ENCODE measurements at places on chromosomes 7 and 10. TPM values are rescaled to one million over a fixed set of nuclear protein-coding genes. Genes with fewer than 3 reads are reported as not detected.
A peak's percentile ranks its signal among the peaks of the same experiment; 100 is the strongest.

GRCh38 chr7:36265680-36266079 is 112.6 kb downstream of the EEPD1 start:
- no peaks in the 10 kb centered on the region for H3K27me3 ChIP-seq
- DNase-seq, result no peak
- H3K4me3 ChIP-seq, result no peak overlapping the region
- H3K36me3 ChIP-seq, result peaks cover 7% of the 10 kb centered on the region
- H3K27ac ChIP-seq, result peak overlapping the region; percentile 69

DNA sequence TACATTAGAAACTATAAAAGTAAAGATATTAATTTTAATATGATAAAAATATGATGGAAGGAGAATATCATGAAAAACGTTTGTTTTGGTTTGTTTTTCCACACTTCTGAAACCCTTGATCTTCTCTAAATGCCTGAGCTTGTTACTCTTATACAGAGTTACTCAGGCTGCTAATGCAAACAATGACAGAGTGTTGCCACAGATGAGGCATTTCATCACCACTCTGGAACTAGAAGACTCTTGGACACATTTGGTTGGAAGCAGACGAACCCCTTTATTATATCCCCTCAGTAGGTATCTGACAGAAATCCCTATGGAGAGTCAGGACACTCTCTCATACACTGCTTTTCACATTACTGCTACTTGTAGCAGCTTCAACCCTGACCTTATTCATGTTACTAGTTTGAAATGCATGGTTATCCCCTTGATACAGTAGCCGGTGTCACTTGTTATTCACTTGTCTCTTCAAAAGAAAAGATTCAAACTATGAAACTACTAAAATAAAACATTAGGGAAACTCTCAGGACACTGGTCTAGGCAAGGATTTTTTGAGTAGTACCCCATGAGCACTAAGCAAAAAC is 66.9 kb downstream of the SEMA3C start:
- peaks cover 14% of the 10 kb centered on the region for H3K36me3 ChIP-seq
- no peak for DNase-seq
- no peak overlapping the region for H3K4me3 ChIP-seq
- no peak overlapping the region for H3K27ac ChIP-seq
- no peaks in the 10 kb centered on the region for H3K27me3 ChIP-seq
- peaks cover 9% of the 10 kb centered on the region for H3K4me1 ChIP-seq

GRCh38 chr10:61662794-61663259 is at the start of gene CABCOCO1:
Gene CABCOCO1, plus strand, starts transcription at chr10:61662929. Its CDS starts 44 bp downstream, at chr10:61662973.
- H3K27me3 ChIP-seq, result peaks cover 2% of the 10 kb centered on the region
- H3K36me3 ChIP-seq, result no peaks in the 10 kb centered on the region
- H3K27ac ChIP-seq, result no peak within 1 kb of the TSS
- peaks cover 2% of the 10 kb centered on the region for H3K4me1 ChIP-seq
- peak; percentile 57 for DNase-seq

GRCh38 chr7:51080622-51081269 is 235.9 kb downstream of the COBL start:
- no peaks in the 10 kb centered on the region for H3K36me3 ChIP-seq
- H3K4me1 ChIP-seq, result no peaks in the 10 kb centered on the region
- no peaks in the 10 kb centered on the region for H3K27me3 ChIP-seq
- no peak overlapping the region for H3K27ac ChIP-seq
- H3K4me3 ChIP-seq, result no peak overlapping the region
- no peak for DNase-seq

GRCh38 chr10:122159141-122159970 is 111.7 kb upstream of the BTBD16 start:
- peak overlapping the region; percentile 63 for H3K27ac ChIP-seq
- DNase-seq, result no peak
- peaks cover 31% of the 10 kb centered on the region for H3K4me1 ChIP-seq
- no peaks in the 10 kb centered on the region for H3K27me3 ChIP-seq
- H3K36me3 ChIP-seq, result peaks cover 5% of the 10 kb centered on the region

DNA sequence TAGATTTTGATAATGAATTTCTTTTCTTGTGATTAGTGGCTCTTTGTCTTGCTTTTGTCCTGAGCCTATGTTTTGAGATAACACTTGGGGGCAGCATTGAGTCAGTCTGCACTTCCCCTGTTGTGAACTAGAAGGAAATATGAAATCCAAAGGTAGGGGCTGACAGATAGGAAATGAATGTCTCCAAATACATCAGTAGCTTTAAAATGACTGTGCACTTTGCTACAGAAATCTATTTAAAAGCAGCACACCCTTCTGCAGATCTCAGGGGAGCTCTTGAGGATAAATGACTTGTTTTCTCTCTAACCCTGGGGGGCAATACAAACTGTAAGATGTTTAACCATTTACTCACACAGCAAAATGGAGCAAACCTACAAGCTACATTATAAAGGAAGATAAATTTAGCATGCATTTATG is 176.0 kb upstream of the MYO3A start:
- H3K27ac ChIP-seq, result peak overlapping the region; percentile 96
- no peaks in the 10 kb centered on the region for H3K27me3 ChIP-seq
- H3K4me3 ChIP-seq, result no peak overlapping the region
- H3K36me3 ChIP-seq, result no peaks in the 10 kb centered on the region

- no peak for DNase-seq
- no peaks in the 10 kb centered on the region for H3K36me3 ChIP-seq
- H3K27me3 ChIP-seq, result peaks cover 38% of the 10 kb centered on the region
Measured at GRCh38 chr10:69866688-69867461, 65.2 kb downstream of the COL13A1 start.

DNA sequence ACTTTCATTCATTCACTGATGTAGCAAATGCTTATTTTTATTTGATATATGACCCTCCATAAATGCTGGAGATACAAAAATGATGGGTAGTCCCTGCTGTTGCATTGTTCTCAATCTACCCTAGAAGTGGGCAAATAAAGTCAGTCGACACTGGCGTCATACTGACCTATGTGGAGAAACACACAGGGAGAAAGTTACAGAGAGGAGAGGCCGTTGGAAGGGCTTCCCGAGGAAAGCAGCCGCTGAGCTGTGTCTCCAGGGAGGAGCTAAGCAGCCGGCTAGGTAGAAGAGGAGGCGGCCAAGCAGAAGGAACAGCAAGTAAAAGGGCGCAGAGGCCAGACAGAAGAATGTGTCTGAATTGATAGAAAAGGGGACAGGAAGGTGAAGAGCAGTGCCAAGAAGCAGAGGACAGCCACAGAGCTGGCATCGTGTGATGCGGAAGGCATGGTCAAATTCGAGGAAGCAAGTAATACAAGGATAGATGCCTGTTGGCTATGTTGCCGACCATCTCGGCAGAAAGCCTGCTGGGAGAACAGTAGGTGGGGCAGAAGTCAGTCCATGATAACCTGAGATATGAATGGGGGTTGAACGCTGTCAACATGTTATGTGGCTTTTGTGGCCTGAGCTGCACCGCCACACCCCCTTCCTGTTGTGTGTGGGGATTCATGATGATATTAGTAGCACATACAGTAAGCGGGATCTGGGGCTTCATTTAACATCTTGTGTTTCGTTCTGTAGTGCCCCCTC is 25.9 kb downstream of the ST8SIA6 start:
- peaks cover 1% of the 10 kb centered on the region for H3K4me1 ChIP-seq
- peaks cover 15% of the 10 kb centered on the region for H3K27me3 ChIP-seq

GRCh38 chr7:30206491-30206890 is 71.7 kb downstream of the MTURN start:
- H3K36me3 ChIP-seq, result no peaks in the 10 kb centered on the region
- H3K4me1 ChIP-seq, result no peaks in the 10 kb centered on the region

DNA sequence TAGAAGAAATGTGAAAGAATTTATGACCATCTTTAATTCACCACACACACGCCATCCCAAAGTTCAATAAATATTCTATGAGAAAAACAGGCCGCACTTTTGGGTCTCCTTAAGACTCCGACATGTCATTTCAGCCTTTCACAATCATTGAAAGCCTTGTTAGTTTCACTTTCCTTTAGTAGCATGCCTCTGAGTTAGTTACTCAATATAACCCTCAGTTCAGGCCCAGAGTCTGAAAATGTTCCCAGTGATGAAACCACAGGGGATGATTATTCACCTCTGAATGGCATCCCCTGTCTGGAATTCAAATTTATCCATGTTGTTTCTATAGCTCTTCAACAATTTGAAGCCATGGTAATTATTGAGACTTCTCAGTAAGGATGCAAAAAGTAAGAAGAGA is 278.1 kb upstream of the NRP1 start:
- H3K36me3 ChIP-seq, result no peaks in the 10 kb centered on the region
- no peak overlapping the region for H3K27ac ChIP-seq
- no peaks in the 10 kb centered on the region for H3K27me3 ChIP-seq
- H3K4me3 ChIP-seq, result no peak overlapping the region

DNA sequence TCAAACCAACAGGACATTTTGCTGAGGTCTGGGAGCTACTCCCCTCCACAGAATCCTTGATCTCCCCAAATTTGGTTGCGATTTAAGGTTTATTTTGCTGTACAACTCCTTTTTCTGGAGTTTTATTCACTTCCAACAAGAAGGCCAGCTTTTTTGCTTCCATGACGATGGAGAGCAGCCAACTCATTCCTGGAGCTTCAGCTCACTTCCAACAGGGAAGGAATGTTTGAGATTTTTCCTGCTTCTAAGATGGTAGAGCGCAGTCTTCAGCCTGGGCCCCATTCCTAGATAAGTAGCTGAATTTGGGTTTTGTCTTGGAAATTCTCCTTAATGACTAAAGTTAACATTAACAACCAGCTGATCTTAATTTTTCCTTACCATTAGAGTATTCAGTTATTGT is 30.9 kb upstream of the CREB3L2 start:
- no peak overlapping the region for H3K4me3 ChIP-seq
- H3K4me1 ChIP-seq, result peaks cover 11% of the 10 kb centered on the region
- H3K36me3 ChIP-seq, result peaks cover 6% of the 10 kb centered on the region
- no peaks in the 10 kb centered on the region for H3K27me3 ChIP-seq

- H3K27me3 ChIP-seq, result no peaks in the 10 kb centered on the region
- no peak for DNase-seq
- H3K4me3 ChIP-seq, result no peak overlapping the region
- peaks cover 8% of the 10 kb centered on the region for H3K4me1 ChIP-seq
- no peak overlapping the region for H3K27ac ChIP-seq
Measured at GRCh38 chr10:100551196-100551595, 15.5 kb downstream of the HIF1AN start.

DNA sequence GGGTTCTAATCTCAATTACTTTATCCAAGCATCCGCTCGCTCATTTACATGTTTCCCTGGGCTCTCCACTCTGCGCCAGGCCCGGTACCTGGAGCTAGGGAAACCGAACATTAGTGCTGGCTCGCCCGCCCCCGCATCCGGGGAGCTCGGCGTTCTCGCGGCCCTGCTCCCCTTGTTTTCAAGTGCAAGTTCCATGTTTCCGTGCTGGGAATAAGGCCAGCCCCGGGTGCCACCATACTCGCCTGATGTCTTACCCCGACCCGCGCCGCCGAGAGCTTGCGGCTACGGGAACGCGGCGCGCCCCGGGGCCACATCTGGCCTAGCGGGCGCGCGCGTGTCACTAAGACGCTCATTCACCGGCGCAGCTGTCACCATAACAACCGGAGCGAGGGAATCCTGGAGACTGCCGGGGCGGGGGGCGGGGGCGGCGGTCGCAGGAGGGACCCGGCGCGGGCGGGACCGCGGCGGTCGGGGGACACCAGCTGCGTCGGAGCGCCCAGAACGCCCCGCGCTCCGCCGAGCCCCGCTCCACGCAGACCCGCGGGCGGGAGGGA is at the start of gene NEURL1:
NEURL1 (plus strand) TSS at position 344 of the 554 bp plus-strand sequence. CDS start 683 bp downstream, outside the sequence.
- peak within 1 kb of the TSS; percentile 78 for H3K4me3 ChIP-seq
- peak within 1 kb of the TSS; percentile 34 for H3K27ac ChIP-seq
- H3K27me3 ChIP-seq, result peaks cover 55% of the 10 kb centered on the region
- DNase-seq, result no peak

GRCh38 chr10:98463976-98464754 is 17.4 kb upstream of the HPS1 start:
- H3K27me3 ChIP-seq, result peaks cover 30% of the 10 kb centered on the region
- no peak overlapping the region for H3K27ac ChIP-seq
- H3K4me3 ChIP-seq, result no peak overlapping the region
- peaks cover 14% of the 10 kb centered on the region for H3K4me1 ChIP-seq

GRCh38 chr10:80165173-80165572 is 32.6 kb downstream of the PLAC9 start:
- peaks cover 6% of the 10 kb centered on the region for H3K4me1 ChIP-seq
- no peaks in the 10 kb centered on the region for H3K27me3 ChIP-seq
- no peak overlapping the region for H3K4me3 ChIP-seq
- no peak for DNase-seq
- H3K36me3 ChIP-seq, result peaks cover 18% of the 10 kb centered on the region

GRCh38 chr7:159128767-159129166 is 15.9 kb downstream of the VIPR2 start:
- H3K27ac ChIP-seq, result no peak overlapping the region
- no peaks in the 10 kb centered on the region for H3K36me3 ChIP-seq
- no peak for DNase-seq
- H3K27me3 ChIP-seq, result peaks cover 53% of the 10 kb centered on the region

DNA sequence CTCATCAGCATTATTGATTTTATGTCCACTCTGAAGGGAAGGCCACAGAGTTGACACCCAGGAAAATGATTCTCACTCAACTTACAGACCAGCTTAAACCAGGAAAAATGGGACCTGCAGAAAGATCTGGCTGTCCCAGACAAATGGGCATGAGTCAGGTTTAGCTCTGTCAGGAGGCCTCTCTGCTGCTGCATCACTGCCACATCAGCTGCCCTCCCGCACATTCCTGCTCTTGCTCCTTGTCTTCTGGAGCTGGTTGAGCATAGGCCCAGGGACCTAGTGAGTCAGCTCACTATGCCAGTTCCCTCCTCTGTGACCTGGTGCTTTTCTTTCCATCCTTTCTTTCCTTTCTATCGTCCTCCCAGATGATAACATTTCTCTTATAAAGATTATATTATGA is 18.8 kb upstream of the SMNDC1 start:
- H3K27ac ChIP-seq, result no peak overlapping the region
- no peak for DNase-seq
- no peak overlapping the region for H3K4me3 ChIP-seq
- H3K4me1 ChIP-seq, result peaks cover 16% of the 10 kb centered on the region
- peaks cover 4% of the 10 kb centered on the region for H3K36me3 ChIP-seq

Gene UCMA
- not detected for total RNA-seq

Gene CHN2
- total RNA-seq, result 22.0 TPM

Gene CFAP58
- 0.29 TPM for total RNA-seq

Gene DEPP1
- 16.6 TPM for total RNA-seq

Gene MRLN
- total RNA-seq, result not detected

Gene DIP2C
- total RNA-seq, result 26.3 TPM

Gene GARIN1A
- 7.4 TPM for total RNA-seq

Gene AKR1E2
- total RNA-seq, result 10.0 TPM

Gene MCM7
- total RNA-seq, result 212 TPM

Gene PIP
- not detected for total RNA-seq

Gene LEP
- not detected for total RNA-seq

Gene SUFU
- 25.8 TPM for total RNA-seq

Gene DRGX
- total RNA-seq, result not detected

Gene PFKFB3
- total RNA-seq, result 63.9 TPM

Gene TRIM50
- total RNA-seq, result 10.9 TPM
